Large intestine (tissue), 12 donors: ENCODE measurements at places on chromosomes 11 and 22.

DNA sequence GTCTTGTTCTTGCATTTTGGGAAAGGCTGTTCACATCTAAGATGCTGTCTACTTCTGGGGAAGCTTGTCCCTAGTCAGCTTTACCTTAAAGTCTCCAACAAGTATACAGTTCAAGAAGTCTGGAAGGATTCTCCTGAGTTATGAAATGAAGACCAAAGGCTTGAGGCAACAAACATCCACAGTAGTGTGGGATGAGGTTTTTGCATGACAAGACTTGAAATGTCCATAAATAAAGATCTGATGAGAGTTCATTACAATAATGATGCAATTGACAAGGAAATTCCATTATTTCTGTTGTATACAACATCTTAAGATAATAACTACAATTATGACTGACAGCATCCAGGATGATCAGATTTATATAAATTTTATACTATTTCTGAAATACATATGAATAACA lies 21.3 kb upstream of the KDM4E start:
- no peak for DNase-seq

DNA sequence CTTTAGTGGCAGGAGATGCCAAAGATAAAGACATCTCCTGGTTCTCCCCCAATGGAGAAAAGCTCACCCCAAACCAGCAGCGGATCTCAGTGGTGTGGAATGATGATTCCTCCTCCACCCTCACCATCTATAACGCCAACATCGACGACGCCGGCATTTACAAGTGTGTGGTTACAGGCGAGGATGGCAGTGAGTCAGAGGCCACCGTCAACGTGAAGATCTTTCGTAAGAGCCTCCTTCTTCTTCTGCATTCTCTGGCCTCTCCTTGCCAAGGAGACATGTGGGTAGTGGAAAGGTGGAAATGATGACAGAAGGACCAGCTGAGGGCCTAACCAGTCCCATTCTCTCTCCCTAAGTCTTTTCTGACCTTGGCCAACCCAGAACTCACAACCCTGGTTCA lies 110.1 kb upstream of the TTC12 start:
- DNase-seq: no peak

DNA sequence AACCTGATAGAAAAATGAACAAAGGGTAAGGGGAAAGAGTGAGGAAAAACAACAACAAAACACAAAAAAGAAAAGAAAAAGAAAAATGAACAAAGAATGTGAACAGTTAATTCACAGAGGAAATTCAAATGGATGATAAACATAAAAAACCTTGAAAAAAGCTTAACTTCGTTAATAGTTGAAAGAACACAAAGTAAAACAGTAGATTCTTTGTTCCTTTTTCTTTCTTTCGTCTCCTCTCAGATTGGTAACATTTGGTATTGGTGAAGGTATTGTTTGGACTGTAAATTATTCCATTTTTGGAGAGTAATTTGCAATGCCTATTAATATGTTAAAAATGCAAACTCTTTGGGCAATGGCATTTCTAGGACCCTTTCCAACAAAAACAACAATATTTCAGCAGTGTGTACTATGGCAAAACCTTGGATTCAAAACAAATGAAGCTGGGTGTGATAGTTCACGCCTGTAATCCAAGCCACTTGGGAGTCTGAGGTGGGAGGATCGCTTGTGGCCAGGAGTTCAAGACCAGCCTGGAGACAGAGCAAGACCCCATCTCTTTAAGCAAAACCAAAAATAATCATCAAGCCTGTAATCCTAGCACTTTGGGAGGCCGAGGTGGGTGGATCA lies 3.3 kb upstream of the BACE1 start:
- DNase-seq: no peak

DNA sequence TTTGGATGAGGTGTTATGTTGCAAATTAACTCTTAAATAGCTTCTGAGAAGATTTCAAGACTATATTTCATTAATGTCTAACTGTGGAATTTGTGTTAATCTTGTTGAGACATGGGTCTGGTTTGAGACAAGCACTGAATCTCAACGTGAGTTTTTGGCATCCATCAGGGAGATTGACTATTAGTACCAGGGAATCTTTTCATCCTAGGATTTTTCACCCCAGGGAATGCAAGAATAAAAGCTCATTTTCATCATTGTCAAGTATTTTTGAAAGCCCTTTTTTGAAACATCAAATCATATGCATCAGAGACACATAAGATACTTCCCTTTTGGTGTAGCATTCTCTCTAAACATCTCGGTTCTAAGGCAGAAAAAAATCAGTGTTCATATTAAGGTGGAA lies 19.5 kb downstream of the OR5T2 start:
- no peak for DNase-seq

GRCh38 chr22:46457502-46458488 lies 79.6 kb downstream of the CELSR1 start:
- no peak for DNase-seq

GRCh38 chr11:20644360-20644759 lies 25.0 kb upstream of the NELL1 start:
- DNase-seq: no peak

DNA sequence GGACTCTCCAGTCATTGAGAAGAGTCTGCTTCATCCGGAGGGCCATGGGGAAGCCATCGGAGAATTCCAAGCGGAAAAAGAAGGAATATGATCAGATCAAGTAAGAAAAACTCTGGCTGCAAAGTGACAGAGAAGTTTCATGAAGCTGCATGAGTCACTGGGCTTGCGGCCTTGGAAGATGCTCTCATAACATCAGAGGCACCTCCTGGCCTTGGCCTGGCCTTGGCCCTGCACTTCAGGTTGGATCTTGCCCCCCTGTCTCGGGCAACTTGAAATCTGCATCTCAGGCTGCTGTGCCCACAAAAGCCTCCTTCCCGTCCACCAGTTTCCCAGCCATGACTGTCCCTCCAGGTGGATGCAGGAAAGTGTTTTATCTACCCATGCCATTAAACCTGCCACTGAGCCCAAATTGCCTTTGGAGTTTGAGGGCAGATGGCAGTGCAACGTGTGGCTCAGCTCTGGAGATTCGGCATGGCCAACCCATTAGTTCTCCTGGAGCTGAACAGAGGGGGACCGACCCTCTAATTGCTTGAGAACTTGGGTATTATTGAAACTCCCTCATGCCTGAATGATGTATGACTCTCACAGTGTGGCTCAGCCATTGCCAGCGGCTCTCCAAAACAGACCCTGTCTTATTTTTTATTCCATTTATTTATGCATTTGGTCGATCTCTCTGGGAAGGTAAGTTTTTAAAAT lies 66.7 kb downstream of the SEZ6L start:
- no peak for DNase-seq
